ENCODE measurements at places on chromosomes 6 and 20.
A peak's percentile ranks its signal among the peaks of the same experiment; 100 is the strongest.

DNA sequence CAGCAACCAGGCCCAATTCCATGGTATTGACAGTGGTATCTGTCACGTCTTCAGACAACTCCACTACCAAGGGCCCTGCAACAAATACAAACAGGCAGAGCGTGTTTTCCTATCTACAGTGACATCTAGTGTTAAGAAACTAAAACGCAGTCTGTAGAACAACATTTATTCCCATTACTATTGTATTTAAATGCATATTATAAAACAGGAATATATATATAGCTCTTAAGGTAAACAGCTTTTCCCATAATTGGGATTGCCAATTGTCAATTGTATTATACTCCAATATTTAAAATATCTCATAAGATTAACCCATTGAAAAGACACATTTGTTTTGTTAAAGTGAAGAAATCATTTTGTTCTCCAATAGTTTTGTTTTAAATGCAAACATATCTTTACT is 97.2 kb downstream of the KIF16B start:
- H3K36me3 ChIP-seq = peaks cover 12% of the 10 kb centered on the region
- DNase-seq = no peak
- H3K4me1 ChIP-seq = peaks cover 26% of the 10 kb centered on the region
- H3K27me3 ChIP-seq = no peaks in the 10 kb centered on the region

DNA sequence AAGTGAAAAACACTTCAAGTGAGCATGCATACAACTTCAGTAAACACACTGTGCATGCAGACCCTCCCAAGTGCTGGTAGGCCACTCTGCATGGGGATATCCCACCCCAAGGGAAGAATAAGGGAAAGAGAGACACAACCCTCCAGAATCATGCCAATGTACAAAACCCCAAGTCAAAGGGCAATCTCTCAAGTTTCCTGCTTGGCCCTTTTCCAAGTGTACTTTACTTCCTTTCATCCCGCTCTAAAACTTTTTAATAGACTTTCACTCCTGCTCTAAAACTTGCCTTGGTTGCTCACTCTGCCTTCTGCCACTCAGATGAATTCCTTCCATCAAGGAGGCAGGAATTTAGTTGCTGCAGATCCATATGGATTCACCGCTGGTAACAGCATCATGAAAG is 205.7 kb upstream of the PROKR2 start:
- H3K27me3 ChIP-seq = peaks cover 7% of the 10 kb centered on the region
- H3K36me3 ChIP-seq = no peaks in the 10 kb centered on the region
- no peak for DNase-seq
- no peaks in the 10 kb centered on the region for H3K4me1 ChIP-seq
- no peak overlapping the region for H3K27ac ChIP-seq

GRCh38 chr20:41072190-41072863 is 43.7 kb downstream of the TOP1 start:
- no peaks in the 10 kb centered on the region for H3K27me3 ChIP-seq
- peaks cover 30% of the 10 kb centered on the region for H3K36me3 ChIP-seq
- peaks cover 62% of the 10 kb centered on the region for H3K4me1 ChIP-seq
- DNase-seq = no peak
- H3K4me3 ChIP-seq = no peak overlapping the region

DNA sequence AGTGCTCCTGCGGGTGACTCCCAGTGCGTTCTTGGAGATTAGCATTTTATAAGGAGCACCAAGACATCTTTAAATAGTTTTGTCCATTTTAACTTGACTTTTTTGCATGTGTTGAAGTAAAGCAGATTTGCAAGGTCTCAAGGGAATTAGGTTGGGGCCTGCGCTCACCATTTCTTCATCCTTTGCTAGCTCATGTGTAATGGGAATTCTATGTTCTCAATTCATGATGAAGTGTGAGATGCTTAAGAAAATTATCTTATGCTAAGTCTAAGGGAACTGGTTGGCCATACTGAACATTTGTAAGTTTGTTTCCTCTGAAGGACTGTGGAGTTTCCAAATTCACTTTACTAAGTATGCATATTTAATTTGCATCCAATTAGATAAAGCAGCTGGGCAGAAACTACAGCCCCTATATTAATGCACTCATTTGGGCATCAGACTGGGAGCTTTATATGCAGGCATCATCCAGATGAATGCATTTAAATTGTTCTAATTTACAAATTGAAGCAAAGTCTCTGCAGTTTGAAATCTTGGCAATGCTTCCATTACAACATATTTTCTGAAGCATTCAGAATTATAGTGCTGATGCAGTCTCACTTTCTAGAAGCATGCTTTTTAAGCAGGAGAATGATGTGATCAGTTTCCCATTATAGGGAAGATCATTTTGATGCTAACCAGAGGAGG is 108.3 kb upstream of the AKAP12 start:
- H3K4me1 ChIP-seq = peaks cover 15% of the 10 kb centered on the region
- H3K27ac ChIP-seq = no peak overlapping the region
- no peak overlapping the region for H3K4me3 ChIP-seq
- no peaks in the 10 kb centered on the region for H3K27me3 ChIP-seq
- no peak for DNase-seq
- H3K36me3 ChIP-seq = peaks cover 4% of the 10 kb centered on the region

DNA sequence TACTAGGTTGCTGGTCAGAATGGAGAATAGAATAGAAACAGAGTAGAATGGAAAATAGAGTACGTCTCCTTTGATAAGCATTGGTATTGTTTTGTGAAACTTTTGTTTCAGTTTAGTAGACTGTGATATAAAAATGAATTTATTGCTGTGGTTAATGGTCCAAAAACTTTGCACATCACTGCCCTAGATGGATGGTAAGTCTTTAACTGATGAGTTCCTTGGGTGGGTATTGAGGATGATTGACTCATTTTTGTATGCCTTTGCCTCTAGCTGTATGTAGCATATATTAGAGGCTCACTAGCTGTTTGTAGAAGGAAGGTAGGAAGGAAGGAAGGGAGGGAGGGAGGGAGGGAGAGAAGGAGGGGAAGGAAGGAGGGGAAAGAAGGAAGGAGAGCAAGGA is 48.3 kb downstream of the ZDHHC14 start:
- peak overlapping the region; percentile 61 for H3K27ac ChIP-seq
- DNase-seq = no peak
- no peaks in the 10 kb centered on the region for H3K36me3 ChIP-seq
- peaks cover 44% of the 10 kb centered on the region for H3K4me1 ChIP-seq
- H3K27me3 ChIP-seq = peaks cover 3% of the 10 kb centered on the region

GRCh38 chr20:23546435-23547144 is 21.7 kb downstream of the CST9L start:
- H3K36me3 ChIP-seq = no peaks in the 10 kb centered on the region
- H3K4me1 ChIP-seq = no peaks in the 10 kb centered on the region
- no peak for DNase-seq
- H3K4me3 ChIP-seq = no peak overlapping the region

DNA sequence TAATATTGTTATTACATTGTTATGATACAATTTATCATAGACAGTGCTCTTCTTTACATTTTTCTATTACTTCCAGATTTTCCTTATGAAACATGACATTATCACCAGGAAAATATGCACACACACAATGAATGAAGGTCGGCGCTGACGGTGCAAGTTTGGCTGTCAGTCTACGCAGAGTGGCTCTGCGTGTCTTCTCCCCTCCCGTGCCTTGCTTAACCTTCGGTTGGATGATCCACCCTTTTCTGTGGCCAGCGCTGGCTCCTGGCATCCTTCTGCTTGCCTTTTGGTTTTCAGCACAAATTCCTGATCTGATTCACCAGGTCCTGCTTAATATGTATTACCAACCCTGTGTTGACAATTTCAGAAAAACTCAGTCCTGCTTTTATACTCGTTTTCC is 157.4 kb downstream of the TSHZ2 start:
- H3K36me3 ChIP-seq = peaks cover 29% of the 10 kb centered on the region
- H3K27ac ChIP-seq = no peak overlapping the region
- H3K4me3 ChIP-seq = no peak overlapping the region
- no peaks in the 10 kb centered on the region for H3K27me3 ChIP-seq

DNA sequence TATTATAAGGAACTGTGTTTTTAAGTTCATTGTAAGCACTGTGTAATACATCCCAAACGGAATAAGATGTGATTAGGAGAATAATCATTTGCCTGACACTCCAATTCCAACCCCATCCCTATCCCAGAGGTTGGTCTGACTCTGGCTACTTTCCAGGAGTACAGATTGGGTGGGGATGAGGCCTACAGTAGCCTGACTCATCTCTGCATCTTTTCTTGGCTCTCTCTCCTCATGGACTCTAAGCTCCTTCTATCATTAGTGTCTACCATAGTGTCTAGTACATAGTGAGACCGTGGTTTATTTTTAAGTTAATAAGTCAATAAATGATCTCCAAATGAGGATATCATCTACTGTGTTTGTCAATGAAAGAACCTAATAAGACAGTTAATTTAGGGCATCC is 92.2 kb upstream of the CNKSR3 start:
- H3K4me1 ChIP-seq = peaks cover 10% of the 10 kb centered on the region
- H3K36me3 ChIP-seq = no peaks in the 10 kb centered on the region
- no peak overlapping the region for H3K27ac ChIP-seq
- peaks cover 4% of the 10 kb centered on the region for H3K27me3 ChIP-seq

DNA sequence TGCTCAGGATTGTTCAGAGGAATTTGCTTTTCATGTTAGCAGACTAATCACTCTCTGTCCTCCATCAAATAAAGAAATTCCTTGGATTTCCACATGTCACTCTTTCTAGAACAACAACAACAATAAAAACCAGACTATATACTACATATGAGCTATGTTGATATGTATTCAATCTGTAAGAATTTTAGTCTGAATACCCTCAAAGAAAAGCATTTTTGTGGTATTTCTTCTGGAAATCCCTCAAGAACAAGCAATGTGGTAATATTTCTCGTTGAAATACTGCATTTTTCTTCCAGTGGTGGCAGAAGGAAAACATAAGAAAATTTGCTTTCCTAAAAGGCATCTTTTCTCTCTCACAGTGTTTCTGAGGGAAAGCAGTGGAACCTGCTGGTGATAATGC is 312.6 kb upstream of the RSPO3 start:
- H3K4me3 ChIP-seq = no peak overlapping the region
- peaks cover 3% of the 10 kb centered on the region for H3K27me3 ChIP-seq
- no peak overlapping the region for H3K27ac ChIP-seq
- H3K4me1 ChIP-seq = peaks cover 20% of the 10 kb centered on the region
- no peak for DNase-seq

DNA sequence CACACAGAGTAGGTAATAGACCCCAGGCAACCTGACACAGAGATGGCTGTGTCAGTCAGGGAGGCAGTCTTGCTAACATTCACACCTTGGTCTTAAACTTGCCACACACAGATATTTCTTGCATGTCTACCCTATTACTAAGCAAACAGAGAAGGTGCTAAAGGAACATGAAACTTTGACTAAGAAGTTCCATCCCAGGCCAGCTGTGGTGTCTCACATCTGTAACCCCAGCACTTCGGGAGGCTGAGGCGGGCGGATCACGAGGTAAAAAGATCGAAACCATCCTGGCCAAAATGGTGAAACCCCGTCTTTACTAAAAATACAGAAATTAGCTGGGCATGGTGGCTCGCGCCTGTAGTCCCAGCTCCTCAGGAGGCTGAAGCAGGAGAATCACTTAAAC is 222.4 kb upstream of the JARID2 start:
- H3K27me3 ChIP-seq = no peaks in the 10 kb centered on the region
- H3K27ac ChIP-seq = no peak overlapping the region
- H3K4me1 ChIP-seq = peaks cover 35% of the 10 kb centered on the region

Measured in type B pancreatic cell (in vitro differentiated cells).